ENCODE measurements at places on chromosomes 4 and X. TPM values are rescaled to one million over a fixed set of nuclear protein-coding genes. Genes with fewer than 3 reads are reported as not detected.

Gene TCEAL8
- total RNA-seq = 99.2 TPM

Gene MTTP
- under 0.01 TPM for total RNA-seq

Gene DUSP9
- total RNA-seq = not detected

Gene PDE5A
- total RNA-seq = 27.7 TPM

Gene AFM
- not detected for total RNA-seq

Gene SOX3
- not detected for total RNA-seq

Gene UNC5C
- 1.0 TPM for total RNA-seq

Gene PCDH18
- total RNA-seq = 57.4 TPM

Gene IL1RAPL2
- 1.0 TPM for total RNA-seq

Gene ARAP2
- 2.6 TPM for total RNA-seq

Gene LPAR4
- total RNA-seq = 8.9 TPM

Gene CFAP99
- total RNA-seq = not detected

Gene FGFBP2
- total RNA-seq = not detected

Gene AIFM1
- 19.3 TPM for total RNA-seq

Gene PNMA5
- total RNA-seq = under 0.01 TPM

Gene NFXL1
- 7.8 TPM for total RNA-seq

Gene TNMD
- total RNA-seq = 123 TPM

Gene BMP3
- total RNA-seq = 1.6 TPM

Gene DMP1
- total RNA-seq = not detected

Gene DGAT2L6
- total RNA-seq = not detected

Gene IKBKG
- total RNA-seq = 6.8 TPM

Gene FAM47B
- not detected for total RNA-seq

Gene MSANTD1
- total RNA-seq = 1.0 TPM

Gene SLC9B1
- 15.7 TPM for total RNA-seq

Gene SUPT20HL2
- not detected for total RNA-seq

Gene AMER1
- 5.7 TPM for total RNA-seq

Gene RASSF6
- not detected for total RNA-seq

All from skeletal muscle tissue (tissue), 5 donors.